Right atrium auricular region (tissue), 2 donors: ENCODE measurements at places on chromosomes 3 and 15. TPM values are rescaled to one million over a fixed set of nuclear protein-coding genes. Genes with fewer than 3 reads are reported as not detected.

DNA sequence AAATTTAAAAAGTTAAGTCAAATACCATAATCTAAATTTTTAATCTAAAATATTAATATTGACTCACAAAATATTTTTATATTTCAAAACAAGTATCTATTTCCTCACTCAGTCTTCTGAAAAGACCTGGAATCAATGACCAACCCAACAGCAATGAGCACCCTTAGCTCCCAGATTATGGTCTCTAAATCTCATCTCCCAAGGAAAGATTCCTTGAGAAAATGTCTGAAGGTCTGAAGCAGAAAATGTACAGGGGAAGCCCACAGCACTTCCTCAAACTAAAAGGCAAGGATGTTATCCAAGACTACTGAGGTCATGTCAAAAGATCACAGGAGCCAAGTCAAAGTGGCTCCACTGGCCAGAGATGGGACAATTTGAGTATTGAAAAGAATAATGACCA is 51.0 kb upstream of the SLCO2A1 start:
- no peak for DNase-seq

TMEM212 gene
- total RNA-seq = not detected

ATG3 gene
- 57.5 TPM for total RNA-seq

DNA sequence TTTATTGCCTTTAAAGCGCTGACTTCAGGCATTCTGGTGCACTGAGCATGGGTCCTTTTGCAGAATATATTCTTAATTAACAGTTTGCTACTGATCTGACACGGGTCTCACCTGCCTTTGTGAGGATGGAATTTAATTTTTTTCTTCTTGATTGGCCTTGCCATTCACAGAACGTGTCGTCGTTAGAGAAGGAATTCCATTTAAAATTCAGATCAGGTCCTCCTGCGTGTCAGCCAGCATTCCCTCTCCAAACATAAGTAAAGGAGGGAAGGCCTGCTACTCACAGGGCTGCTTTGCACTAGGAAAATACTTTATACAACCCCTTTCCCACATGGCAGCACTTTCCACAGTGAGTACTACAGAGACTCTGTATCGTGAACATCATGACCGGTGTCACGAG is 492.7 kb downstream of the NTRK3 start:
- DNase-seq = no peak

RBPMS2 gene
- 85.0 TPM for total RNA-seq

DNA sequence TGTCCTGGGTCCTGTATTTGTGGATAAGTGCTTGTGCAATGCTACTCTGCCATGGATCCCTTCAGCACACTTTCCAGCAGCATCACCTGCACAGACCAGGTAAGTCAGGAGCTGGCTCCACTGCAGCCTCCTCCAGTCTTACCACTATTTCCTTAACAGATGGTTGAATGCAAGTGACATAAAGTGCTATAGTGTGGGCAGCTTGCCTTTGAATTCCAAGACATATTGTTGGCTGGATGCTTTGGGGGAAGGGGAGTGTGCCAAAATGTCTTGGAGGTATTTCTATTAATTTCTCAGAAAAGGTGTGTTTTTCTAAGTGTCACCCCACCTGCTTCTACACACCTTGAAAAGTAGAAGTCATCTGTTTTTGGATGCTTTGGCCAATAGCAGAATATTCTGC is 352.2 kb upstream of the SUCLG2 start:
- no peak for DNase-seq

GXYLT2 gene
- 31.7 TPM for total RNA-seq

ERC2 gene
- total RNA-seq = 4.0 TPM

DNA sequence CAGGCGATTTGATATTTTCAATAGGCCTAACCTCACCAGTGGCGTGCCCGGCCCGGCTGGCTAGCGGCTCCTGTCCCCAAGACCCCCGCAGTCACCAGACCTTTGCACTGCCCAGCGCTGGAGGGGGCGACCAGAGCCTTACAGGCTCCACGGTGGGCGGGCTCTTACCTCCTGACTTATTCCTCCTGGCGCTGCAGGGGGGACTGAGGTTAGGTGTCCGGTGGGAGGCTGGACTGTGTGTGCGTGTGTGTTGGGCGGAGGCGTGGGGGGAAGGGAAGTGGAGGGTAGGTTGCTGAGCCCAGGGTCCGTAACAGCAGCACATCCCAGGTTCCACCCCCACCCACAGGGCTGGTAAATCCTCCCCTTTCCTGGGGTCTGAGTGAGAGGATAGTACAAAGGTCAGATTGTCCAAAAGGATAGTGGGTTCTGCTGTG is 27.5 kb upstream of the THRB start:
- DNase-seq = no peak

DNA sequence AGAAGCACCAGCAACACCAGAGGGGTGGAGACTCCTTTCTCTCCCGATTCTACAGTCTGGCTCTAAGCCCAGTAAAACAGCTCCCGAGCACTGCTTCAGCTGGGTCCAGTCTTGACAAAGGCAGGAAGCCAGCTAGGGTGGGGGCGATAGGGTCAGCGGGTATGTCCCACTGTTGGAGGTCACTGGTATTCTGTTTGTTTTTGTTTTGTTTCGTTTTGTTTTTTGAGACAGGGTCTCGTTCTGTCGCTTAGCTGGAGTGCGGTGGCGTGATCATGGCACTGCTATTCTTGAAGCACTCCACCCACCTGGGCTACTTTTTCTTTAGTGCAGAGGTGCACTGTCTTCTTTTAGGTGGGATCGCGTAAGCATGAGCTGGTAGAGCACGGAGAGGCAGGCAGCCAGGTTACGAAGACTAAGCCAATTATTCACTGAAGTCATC is 16.3 kb downstream of the GCSAM start:
- DNase-seq = no peak

- no peak for DNase-seq
Measured at GRCh38 chr3:156735471-156735870, 61.1 kb downstream of the TIPARP start.

- DNase-seq = no peak
Measured at GRCh38 chr15:97502038-97502437, 458.5 kb upstream of the ARRDC4 start.

- no peak for DNase-seq
Measured at GRCh38 chr3:161672478-161672877, 175.9 kb downstream of the OTOL1 start.

C3orf49 gene
- not detected for total RNA-seq

DNA sequence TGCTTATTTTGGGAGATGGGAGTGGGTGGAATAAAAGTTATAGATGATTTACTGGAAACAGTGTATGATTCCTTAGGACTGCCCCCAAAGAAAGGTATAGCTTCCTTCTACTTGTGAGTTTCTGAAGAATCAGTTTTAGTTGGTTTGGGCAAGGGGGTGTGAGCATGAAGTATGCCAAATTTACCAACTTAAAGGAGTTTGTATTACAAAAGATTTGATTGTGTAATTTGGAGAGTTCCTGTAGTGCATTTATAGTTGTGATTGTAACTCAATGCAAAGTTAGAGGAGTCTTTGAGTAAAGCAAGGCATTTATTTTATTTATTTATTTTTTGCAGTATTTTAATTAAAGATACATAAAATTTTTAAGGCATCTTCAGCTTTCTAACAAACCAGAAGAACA is 42.8 kb downstream of the TSC22D2 start:
- no peak for DNase-seq

MCTP2 gene
- total RNA-seq = 2.0 TPM

- no peak for DNase-seq
Measured at GRCh38 chr3:23834082-23834870, 28.5 kb downstream of the UBE2E1 start.

SERINC4 gene
- total RNA-seq = not detected
